ENCODE measurements at places on chromosomes 16 and 17.

DNA sequence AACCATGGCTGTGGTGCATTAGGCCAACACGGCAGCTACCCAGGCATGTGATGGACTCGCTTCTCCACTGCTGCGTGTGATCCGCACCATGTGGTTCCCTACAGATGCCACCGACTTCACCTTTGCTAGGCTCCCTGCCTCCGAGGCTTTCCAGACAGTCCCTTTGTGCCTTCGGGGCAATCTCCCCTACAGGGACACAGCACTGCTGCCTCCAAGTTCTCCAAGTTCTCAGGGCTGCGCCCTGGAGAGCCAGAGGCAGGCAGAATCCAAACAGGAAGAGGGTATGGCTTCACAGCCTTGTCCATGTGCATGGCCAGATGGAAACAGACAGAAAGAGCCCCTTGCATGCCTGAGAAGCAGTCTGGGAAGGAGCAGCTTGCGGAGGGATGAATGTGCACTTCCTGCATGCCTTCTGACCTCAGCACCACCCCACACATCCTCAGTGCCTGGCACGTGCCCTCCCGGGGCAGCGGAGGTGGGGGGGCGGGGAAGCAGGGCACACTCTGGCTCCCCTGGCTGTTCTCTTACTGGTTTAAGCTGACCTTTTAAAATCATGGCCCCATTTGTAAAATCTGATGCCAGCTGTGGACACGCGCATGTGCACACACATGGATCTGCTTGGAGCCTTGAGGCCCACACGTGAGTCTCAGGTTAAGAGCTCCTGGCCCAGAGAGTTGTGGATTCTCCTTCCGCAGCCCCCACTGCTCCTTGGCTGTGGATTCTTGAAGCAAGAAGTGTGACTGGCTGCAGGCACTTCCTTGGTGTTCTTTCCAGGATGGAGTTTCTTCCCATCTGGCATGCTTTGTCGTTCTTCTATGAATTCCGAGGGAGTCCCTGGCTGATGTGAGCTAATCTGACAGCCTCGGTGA, 55.3 kb upstream of the MTSS2 start:
- DNase-seq: no peak

GRCh38 chr17:28579526-28579925, 2.8 kb upstream of the ALDOC start:
- no peak for DNase-seq

GRCh38 chr17:54947396-54947795, 21.1 kb downstream of the COX11 start:
- DNase-seq: no peak

DNA sequence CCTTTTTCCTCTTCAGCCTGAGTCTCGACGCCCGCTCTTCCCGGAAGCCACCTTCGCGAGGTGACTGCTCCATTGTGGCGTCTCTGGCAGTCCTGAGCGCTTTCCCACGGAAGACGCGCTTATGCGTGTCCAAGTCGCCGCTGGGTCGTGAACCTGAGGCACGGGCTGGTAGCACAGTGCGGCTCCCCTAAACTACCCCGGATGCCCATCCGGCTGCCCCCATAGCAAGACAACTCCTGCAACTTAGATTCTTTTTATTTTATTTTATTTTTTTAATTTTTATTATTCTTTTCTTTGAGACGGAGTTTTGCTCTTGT, 2.1 kb upstream of the ESRP2 start:
- DNase-seq: no peak

DNA sequence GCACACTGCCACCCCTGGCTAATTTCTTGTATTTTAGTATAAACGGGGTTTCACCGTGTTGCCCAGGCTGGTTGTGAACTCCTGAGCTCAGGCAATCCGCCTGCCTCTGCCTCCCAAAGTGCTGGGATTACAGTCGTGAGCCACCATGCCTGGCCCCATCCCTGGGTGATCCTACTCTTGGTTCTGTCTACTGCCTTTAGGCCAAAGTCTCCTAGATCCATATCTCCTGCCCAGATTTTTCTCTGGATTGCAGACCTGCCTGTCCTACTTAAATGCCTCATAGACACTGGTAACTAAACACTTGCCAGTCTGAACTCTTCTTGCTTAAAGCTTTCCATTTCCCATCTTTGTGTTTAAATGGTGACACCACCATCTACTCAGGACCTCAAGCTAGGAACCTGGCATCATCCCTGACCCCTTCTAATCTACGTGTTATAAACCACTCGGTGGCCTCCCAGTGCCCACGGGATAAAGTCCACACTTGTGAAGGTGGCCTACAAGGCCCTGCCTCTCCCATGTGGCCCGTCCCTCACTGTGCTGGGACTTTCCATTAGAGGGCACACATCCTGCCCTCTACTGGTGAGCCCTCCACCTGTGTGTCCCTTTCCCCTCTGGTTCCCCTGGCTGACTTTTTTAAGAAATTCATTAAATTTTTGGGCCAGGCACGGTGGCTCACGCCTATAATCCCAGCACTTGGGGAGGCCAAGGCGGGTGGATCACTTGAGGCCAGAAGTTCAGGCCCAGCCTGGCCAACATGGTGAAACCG, 51.1 kb downstream of the USP43 start:
- no peak for DNase-seq

Data from D341Med (cell line).